LoVo (cell line): ENCODE measurements at places on chromosomes 6 and 20.

DNA sequence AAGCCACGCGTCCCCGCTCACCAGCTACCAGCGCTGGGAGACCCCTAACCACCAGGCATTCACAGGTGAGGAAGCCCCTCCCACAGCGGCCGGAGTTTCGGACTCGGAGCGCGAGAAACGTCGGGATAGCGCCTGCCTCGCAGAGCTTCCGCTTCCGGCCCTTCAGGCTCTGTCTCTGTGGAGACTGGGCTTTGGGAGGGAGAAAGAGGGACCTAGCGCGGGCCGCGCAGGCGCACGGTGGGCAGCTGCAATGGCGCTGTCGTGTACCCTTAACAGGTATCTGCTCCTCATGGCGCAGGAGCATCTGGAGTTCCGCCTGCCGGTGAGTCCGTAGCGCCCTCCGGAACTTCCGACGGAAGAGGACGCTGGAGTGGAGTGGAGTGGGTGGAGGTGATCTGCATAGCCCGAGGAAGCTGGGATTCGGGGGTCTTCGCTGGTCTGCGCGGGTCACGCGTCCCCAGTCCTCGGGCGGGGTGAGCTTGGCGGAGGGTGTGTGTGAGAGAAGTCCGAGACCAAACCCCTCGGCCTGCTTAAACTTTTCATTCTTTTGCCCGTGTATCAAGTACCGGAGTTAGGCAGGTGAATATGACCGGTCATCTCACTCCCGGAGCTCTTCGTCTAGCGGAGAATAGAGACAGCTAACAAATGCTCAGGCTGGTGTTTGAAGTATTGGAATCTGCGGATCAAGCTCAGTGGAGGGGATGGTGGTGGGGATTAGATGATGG, at the start of gene TRMT11:
Gene TRMT11 (plus strand): TSS at position 240 of the 725 bp plus-strand sequence. CDS start 11 bp downstream, at position 251.
- peak; percentile 95 for DNase-seq

- no peak for DNase-seq
Measured at GRCh38 chr6:151870375-151870774, 62.9 kb downstream of the ESR1 start.

DNA sequence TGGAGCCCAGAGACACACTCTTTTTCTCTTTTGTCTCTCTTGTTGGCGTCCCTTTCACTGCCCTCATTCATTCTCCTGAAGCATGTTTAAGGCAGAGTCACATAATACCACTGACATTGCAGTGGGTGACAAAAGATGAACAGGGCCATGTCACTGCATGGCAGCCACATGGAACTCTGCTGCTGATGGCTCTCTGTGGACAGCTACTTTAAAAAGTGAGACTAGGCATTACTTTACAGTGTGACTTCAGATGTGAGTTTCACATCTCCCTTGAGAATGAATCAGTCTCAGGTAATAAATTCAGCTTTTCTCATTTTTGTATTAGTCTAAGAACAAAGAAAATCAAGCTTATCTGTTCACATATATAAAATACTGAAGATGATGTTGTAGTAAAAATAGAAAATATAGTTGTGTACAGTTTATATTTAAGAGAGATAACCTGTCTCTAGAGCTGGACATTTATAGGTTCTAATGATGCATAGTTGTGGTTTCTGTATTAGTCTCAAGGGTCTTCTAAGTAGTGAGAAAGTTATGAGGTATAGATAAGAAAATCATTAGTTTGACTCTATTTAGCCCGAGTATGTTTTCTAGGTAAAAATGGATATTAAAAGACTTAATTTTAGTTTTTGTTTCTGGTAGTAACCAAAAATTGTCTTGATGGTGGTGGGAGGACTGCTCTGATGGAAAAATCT, 6.1 kb downstream of the MRS2 start:
- no peak for DNase-seq

DNA sequence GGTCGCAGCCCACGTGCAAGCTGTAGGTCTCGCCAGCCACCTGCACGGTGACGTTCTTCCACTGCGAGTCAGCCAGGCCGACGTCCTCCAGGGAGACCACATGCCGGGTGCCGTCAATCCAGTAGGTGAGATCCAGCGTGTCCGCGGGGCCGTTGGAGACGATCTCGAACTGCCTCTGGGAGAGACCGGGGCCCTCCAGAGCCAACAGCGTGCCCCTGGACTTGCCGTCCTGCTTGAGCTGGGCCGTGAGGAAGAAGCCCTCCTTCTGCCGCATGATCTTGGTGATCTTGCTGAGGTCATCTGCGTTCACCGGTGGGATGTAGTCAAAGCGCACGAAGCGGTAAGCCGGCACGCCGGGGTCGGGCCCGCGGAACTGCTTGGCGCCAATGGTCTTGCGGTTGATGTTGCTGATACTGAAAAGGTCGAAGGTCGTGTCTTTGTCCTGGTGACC, 5.1 kb downstream of the THBS2 start:
- DNase-seq = no peak

- DNase-seq = no peak
Measured at GRCh38 chr6:45430590-45431202, 53.0 kb upstream of the SUPT3H start.

- DNase-seq = peak; percentile 3
Measured at GRCh38 chr6:166815629-166816028, 140.7 kb downstream of the RNASET2 start.

- no peak for DNase-seq
Measured at GRCh38 chr20:32249030-32249738, 28.3 kb upstream of the KIF3B start.

GRCh38 chr20:39338469-39339376, 376.6 kb downstream of the DHX35 start:
- no peak for DNase-seq

DNA sequence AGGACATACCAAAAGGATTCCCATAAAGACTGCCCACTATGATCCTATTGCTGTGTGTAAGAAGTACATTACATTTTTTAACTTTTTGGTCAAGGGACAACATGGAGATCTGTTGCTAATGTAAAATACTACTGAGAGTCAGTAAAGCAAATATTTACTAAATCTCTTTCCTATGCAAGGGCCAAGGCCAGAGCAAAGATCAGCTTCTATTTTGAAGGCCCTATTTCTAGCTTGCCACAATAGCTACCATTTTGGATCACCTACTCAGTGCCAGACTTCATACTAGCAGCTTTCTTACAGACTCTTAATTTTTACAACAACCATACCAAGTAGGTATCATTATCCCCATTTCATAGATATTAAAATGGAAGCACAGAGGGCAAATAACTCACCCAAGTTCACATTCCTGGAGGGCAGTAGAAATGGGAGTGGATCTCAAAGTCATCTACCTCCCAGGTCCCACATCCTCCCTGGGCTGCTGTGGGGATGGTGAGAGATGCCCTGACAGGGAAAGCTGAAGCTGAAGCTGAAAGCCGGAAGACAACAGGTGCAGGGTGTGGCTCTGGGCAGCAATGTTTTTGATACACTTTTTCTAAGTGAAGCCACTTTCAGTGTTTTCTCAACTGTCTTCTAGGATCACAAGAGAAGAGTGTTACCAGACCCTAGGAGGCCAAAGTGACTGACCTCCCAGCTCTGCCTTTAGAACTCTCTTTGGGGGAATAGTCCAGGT, 321.2 kb downstream of the UBE3D start:
- no peak for DNase-seq

DNA sequence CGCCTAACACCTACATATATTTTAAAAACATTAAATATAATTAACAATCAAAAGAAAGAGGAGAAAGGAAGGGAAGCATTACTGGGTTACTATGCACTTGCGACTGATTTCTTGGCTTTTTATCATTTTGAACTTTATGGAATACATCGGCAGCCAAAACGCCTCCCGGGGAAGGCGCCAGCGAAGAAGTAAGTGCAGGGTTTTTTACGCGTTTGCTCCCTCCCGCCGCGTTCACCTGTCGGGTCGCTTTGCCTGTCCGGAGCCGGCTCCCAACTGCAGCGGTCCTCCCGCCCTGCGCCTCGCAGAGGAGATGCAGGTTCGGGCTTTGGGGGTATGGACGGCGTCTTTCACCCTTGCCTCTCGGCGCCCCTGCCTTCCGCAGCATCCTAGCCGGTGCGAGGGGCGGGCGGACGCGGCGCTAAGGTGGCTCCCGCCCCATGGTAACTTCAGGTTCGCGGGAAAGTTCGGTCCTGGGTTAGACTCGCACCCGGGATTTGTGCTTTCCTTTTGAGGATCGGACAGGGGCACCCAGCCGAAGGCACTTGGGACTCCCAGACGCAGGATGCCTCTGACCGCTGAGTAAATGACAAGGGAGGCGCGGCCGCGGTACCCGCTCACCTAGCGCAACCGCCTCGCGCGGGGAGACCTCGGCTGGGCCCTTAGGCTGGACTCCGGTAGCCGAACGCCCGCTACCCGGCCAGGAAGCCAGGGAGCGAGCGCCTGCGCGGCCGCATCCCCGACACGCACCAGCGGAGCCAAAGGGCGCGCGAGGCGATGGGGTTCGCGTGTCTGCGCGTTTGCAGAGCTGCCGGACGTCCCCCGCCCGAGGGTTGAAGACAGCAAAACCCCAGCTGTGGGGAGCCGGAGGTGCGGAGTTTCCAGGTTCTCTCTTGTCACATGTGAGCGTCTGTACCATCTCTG, 891 bp downstream of the RSPO3 start:
- DNase-seq = no peak

DNA sequence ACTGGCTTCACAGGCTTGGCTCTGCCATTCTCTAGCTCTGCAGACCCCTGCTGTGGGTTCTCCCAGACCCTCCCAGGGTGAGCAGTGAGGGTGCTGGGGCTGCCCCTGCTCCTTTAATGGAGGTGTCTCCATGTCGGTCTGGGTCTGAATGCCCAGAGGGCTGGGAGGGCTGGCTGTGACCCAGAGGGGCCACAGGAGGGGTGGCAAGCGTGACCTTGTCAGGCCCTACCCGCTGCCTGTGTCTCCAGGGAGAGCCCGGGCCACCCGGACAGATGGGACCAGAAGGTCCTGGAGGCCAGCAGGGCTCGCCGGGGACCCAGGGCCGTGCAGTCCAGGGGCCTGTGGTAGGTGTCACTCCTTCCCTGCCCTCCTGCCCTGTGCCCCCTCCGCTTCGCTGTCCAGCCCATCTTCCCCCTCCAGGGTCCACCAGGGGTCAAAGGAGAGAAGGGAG, 32.1 kb downstream of the COL20A1 start:
- DNase-seq = no peak

DNA sequence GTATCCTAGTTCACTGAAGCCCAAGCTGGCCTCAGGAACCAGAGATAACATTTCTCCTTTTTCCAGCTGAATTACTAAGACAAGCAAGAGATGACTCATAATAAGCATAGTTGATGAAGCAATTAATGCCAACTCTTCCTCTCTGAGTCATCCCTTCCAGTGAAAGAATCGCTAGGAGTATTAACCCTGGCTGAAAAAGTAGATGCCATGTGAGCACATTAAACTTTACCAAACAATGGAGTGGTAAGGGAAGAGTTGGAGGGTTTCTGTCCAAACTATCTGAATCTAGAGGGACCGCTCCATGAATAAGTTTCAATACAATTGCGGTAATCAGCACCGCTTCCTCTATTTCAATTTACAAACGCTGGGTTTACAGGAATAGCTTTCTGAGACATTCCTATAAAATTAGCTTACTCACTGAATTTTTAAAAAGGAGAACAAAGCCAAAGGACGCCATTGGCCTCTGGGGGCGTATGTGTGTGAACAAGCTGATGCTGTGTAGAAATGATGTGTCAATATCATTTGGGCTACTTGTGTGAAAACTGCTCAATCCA, 48.3 kb downstream of the ATXN1 start:
- DNase-seq = peak; percentile 86

- DNase-seq = no peak
Measured at GRCh38 chr6:22145376-22145775, 151.5 kb downstream of the PRL start.

DNA sequence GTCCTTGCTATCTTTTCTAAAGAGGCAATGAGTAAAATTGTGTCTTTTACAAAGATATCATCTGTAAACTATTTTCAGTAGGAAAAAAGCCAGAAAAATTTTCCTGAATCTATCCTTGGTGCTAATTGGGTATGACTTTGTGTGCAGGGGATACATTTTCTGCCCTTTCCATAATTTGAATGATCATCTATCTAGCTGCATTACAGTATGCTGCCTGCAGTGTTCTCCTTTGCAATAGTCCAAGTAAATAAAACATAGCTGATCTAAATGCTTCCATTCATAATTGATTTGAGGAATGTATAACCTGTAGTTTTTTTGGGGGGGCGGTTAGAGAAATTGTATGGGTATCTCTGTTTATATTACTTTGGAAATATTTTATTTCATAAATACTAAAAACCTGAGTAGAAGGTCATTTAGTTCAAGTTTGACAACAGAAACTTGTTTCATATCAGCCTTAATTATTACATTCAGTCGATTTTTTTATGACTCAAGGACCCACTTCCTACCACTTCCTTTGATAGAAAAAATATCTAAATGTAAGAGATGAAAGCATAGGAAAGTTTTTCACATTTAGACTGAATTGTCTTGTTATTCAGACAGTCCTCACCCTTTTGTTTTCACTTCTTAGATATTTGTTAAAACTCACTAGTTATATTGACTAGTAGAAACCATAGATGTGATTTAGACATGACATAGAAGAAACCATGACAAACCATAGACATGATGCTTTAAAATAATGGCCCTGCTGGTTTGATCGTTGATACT, 75.3 kb downstream of the AIG1 start:
- no peak for DNase-seq

- DNase-seq = no peak
Measured at GRCh38 chr6:166778046-166778445, 151.0 kb upstream of the RPS6KA2 start.

GRCh38 chr20:23266530-23267398, 83.8 kb upstream of the NXT1 start:
- no peak for DNase-seq

DNA sequence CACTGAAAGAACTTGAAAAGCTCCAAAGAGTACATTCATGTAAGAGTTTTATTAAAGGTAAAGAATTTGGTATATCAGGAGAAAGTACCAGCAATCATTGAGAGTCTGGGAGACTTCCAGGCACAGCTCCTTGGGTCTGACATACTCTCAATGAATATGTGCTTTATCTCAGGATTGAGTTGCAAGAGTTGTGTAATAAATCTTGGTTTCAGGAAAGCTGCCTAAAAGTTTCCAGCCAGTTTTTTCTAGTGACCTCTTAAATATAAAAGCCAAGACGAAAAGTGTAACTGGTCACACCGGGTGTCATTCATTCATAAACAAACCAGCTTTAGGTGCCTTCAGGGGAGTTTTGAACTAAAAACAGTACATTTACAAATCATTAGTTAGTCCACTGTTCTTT, 21.6 kb upstream of the GJA1 start:
- no peak for DNase-seq

GRCh38 chr20:20009784-20010253, 7.3 kb upstream of the NAA20 start:
- DNase-seq = no peak

- DNase-seq = peak; percentile 50
Measured at GRCh38 chr6:114096561-114097172, 125.7 kb upstream of the HDAC2 start.

DNA sequence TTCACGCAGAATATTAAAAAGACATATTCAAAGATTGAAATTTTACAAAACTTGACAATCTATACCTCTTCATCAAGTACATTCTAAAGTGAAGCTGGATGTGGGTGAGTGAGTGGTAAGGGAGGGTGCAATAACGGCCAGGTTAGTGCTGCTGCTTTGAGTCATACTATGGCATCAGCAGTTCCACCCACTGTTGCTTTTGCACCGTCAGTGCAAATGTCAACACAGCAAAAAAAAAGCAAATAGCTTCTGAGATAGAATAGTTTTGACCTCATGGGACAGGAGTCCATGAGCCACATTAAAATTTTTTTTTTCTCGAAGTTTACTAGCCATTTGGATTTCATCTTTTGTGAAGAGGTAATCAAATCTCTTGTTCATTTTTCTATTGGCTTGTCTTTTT, 31.8 kb downstream of the PSMF1 start:
- no peak for DNase-seq

GRCh38 chr6:16967470-16967817, 134.4 kb upstream of the STMND1 start:
- no peak for DNase-seq

GRCh38 chr6:20837189-20837588, 302.9 kb downstream of the CDKAL1 start:
- DNase-seq = no peak

GRCh38 chr6:119620846-119621555, 271.4 kb upstream of the MAN1A1 start:
- peak; percentile 24 for DNase-seq
